ENCODE measurements at places on chromosomes 2 and 18.

DNA sequence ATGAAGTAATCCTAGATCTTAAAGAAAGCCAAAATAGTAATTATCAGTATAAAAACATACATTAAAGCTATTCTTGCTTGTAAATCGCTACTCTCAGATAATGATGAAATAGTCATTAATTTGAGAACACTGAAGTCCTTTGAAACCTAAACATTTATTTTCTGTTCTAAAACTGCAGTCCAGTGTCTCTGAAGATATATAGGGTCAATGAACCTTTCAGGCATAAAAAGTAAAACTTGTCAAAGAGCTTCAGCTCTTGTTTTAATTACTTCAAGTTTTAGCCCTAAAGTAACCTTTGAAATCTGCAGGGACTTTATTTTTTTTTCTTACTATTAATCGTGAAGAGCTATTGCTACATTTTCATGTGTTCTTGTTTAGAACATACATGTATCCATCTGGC lies 116.3 kb downstream of the KYNU start:
- DNase-seq = no peak

- peak; percentile 16 for DNase-seq
These were observed 837 bp downstream of the NHEJ1 start for GRCh38 chr2:219159771-219160185.

DNA sequence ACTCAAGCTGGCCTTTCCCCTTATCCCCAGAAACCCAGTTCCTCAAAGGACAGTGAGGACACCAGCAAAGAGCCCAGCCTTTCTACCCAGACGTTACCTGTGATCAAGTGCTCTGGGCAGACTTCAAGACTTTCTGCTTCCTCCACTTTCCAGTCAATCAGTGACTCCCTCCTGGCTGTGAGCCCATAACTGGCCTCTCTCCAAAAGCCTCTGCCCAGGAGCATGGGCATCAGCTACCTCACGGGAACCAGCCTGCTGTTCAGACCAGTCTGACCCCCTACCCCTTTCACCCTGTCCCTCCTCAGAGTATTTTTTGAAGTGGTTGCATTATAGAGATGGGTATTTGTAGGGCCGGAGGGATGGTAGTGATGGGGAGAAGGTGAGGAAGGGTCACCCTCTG lies 27.7 kb upstream of the CYP27A1 start:
- DNase-seq = no peak

DNA sequence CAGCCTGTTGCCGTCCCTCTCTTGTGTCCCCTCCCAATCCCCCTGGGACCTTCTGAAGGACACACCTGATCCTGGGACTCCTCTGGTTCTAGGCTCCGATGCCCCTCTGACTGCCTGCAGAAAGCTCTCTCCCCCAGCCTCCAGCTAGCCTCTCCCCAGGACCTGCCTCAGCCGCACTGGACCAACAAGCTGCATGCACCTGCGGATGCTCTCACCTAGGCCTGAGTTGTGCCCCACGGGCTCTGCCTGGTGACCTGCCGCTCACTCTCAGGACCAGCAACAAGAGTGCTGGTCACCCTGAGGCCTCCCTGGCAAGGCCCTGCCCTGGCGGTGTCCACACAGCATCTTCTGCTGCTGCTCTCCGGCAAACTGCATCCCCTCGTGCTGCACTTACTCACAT lies 63.0 kb downstream of the EIPR1 start:
- no peak for DNase-seq

DNA sequence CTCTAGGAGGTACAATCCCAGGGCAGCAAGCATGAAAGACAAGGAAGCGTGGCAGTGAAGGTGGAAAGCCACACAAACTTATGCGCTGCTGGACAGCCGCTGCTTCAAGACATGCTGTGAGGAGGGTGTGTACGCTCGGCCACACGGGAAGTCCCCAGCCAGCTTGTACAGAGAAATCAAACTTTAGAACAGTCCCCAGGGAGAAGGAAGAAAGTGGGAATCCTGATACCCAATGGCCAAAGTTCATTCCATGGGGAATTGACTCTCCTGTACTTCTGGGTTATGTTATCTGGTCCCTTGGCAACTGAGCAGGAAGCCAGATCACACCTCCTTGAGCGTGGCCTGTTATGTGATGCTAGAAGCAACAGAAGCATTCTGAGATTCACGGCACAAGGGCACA lies 86.1 kb upstream of the BOD1L2 start:
- DNase-seq = no peak

DNA sequence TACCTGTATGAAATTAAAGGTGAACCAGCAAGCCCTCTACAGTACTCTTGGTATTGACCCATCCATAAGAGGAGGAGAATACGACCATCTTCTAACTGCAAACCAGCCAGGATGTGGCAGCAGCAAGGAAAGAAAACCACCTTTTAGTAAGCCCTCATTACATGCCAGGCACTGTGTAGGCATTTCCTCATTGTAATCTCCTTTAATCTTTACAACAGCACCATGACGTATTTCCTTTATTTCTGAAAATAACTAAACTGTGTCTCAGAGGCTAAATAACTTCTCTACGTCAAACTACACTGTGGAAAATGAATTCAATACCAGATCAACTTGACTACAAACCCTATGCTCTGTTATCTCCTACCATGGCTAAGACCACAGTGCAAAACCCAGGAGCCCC lies 18.2 kb downstream of the WDR35 start:
- no peak for DNase-seq

- no peak for DNase-seq
These were observed 63.6 kb downstream of the VSNL1 start for GRCh38 chr2:17604050-17604449.

- no peak for DNase-seq
These were observed 48.2 kb upstream of the KDM3A start for GRCh38 chr2:86392873-86393518.

GRCh38 chr2:230492107-230492506 lies 76.1 kb downstream of the SP100 start:
- DNase-seq = no peak

DNA sequence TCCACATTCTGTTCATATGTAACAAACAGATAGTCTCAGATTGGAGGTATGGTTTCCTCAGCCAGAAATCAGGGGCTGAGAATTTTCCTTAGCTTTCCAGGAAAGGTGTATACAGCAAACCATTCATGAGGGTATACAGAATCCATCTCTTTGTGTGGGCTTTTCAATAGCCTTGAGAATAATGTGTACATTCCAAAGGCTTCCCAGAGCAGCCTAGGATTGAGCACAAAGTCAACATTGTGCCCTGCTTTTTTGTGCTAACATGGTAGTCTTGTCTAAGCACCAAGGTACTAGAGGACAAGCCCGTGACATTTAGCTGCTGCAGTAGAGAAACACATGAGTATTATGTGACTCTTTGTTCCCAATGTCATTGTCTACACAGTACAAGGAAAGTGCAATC lies 322.1 kb upstream of the TANK start:
- DNase-seq = no peak

DNA sequence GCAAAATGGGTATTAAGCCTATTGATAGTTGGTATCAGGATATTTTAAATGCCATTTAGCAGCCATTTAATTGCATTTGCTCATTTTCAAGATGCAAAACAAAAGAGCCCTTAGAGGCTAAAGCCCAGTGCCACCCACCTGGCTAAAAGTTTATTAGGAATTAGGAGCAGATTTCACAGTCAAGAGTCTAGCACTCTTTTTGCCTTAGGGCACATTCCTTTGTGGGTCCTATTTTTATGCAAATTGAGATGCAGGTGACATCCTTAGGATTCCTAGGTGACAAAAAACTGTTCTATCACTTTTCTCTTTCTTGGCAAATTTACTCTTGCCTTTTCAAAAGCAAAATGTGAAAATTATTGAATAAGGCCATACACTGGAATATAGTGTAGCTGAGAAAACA lies 42.0 kb downstream of the CTNNA2 start:
- DNase-seq = no peak

DNA sequence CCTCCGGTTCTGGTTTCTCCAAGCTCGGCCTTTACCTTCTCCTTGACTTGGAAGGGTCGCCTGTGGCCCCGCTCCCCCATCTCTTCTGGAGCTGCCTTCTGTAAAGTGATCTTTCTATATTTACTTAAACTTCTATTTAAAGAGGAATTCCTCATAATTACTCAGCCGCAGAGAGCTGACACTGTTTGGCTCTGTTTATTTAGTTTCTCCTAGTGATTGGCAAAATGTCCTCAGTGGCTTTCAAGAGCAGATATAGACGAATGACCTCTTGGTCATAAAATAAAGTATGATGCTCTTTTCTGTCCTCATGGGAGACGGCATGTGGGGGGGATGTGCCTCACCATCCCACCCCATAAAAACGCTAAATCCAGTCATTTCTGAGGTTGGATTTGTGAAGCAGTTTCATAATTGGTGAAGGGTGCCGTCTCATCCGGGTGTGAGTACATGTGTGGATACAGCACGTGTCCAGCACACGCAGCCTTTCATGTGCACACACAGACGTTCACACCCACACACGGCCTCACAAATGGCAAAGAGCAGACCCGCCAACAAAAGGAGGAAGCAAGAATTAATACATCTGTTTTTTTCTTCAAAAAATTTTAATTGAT lies 43.4 kb upstream of the SMAD7 start:
- no peak for DNase-seq

DNA sequence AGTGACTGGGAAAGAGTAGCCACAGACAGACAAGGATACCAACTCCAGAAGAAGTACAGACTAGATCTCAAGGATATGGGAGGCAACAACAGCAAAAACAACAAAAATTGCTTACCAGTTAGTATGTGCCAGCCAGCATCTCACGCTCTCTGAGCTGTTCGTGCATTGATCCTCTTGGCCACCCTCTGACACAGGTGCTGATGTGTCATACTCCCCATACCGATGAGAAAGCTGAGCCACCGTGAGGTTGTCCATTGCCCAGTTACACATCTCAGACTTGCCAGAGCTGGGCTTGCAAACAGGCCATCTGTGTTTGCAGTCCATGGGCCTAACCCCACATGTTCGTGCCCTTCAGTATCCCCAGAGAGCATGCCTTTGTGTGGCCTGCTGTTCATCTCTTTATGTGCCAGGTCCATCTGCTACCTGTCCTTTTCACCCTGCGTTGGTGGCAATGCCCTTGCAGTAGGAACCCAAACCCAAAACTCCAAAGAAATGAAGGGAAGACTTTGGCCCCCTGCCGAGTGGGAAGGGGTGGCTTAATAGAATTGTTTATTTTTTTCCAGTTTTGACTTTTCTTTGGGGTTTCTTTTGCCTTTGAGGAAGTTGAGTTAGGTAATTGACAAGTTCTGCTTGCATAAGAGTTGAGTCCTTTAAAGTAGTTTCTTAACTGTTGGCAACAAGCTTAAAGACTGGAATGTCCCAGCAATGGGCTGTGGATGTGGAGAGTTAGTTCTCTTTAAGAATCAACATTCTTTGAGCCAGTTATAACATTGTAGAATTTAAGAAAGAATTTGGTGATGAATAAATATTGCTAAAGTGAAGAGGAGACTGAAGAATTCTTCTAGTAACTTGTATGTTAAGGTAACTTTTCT lies 46.7 kb downstream of the LYPD6B start:
- DNase-seq = no peak

GRCh38 chr18:74353169-74353775 lies 37.6 kb downstream of the C18orf63 start:
- peak; percentile 41 for DNase-seq

DNA sequence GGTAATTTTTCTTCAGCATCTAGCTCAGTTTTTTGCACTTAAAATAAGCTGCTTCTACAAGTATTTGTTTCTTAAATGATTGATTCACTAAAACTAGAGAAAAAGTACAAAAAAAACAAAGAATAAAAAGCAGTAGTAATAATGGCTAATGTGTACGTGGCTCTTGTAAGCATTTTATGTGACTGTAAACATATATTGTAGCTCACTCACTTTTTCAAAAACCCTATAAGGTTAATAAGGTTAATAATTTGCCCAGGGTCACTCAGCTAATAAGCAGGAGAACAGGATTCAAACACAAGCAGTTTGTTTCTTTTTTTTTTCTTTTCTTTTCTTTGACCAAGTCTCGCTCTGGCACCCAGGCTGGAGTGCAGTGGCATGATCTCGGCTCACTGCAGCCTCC lies 67.5 kb downstream of the RMDN2 start:
- no peak for DNase-seq

GRCh38 chr2:215394102-215394805 lies 41.6 kb downstream of the FN1 start:
- DNase-seq = no peak

DNA sequence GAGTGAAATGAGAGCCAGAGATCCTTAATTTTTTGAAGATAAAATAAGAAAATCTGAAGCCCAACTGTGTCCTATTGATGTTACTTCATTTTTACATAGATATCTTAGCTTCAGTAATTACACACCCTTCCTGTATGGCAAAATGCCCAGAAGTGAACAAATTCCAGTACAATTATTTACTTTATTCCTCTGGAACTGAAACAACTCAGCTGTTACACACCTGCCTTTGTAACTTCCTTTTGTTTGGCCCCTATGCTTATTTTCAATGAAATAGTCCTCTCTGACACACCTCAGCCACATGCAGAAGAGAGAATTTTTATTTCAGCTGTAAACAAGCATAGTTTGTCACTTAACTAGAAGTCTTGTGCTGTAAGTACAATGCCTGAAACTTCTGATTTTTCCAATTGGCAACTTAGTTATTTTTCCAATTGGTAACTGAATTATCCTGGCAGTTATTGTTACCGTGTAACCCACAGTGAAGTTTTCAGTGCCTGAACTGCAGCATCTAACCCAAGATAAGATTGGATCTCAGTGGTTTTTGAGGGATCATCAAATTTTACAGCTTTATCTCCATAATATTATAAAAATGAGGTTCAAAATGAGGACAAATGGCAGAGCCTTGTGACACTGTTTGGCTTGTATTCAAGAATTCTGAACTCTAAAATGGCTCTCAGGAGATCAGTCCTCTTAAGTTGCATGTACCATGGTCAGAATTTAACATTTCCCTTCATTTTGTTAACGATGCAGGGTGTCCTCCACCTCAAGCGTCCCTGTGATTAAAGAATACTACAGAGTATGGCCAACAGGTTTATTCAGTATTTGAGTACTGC lies 82.6 kb downstream of the PKP4 start:
- DNase-seq = peak; percentile 17

DNA sequence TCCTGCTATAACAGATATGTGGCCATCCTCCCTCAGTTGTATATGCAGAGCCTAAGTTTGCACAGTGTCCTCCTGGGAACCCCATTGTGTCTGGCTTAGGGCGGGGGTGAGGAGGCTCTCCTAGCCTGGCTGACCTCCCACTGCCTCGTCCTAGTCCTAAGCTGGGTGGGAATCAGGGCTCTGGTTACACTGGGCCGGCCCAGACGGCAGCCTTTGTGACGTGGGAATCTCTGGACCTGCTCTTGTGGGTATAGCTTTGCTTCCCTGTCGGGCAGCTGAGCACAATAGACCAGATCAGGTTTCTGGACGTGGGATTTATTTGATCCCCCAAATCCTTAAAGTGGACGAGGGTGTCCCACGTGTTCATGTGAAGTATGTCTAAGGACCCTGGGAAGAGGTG lies 2.9 kb downstream of the ACKR3 start:
- no peak for DNase-seq
